ENCODE measurements at places on chromosomes 5 and 9. TPM values are rescaled to one million over a fixed set of nuclear protein-coding genes. Genes with fewer than 3 reads are reported as not detected.

DIRAS2 gene
- total RNA-seq, result 0.16 TPM

SLC34A1 gene
- total RNA-seq, result not detected

PAPPA gene
- 2.8 TPM for total RNA-seq

EPB41L4B gene
- total RNA-seq, result 1.5 TPM

GDA gene
- total RNA-seq, result not detected

NPM1 gene
- 412 TPM for total RNA-seq

CDH9 gene
- total RNA-seq, result not detected

INSL6 gene
- total RNA-seq, result not detected

SHROOM1 gene
- 4.7 TPM for total RNA-seq

SOHLH1 gene
- total RNA-seq, result not detected

SHB gene
- 39.0 TPM for total RNA-seq

LIX1 gene
- not detected for total RNA-seq

Data from cardiac septum (tissue), 1 donor.